ENCODE measurements at places on chromosomes 6 and 20.

DNA sequence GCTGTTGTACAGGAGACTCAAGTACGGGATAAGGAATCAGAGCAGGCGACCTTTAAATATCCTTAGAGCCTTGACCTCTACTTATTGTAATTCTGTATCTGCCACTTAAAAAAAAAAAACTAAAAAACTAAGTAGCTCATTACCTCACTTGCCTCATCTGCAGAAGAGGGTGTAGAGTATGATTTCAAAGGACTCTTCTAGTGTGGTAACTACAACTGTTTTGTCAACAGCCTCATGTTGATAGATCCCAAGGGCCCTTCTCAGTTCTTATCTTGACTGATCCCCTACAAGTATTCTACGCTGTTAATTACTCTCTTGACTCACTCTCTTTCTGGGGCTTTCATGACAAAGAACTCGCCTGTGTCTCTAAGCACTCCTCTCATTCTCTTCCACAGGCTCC is 16.7 kb upstream of the PDYN start:
- no peak for DNase-seq

DNA sequence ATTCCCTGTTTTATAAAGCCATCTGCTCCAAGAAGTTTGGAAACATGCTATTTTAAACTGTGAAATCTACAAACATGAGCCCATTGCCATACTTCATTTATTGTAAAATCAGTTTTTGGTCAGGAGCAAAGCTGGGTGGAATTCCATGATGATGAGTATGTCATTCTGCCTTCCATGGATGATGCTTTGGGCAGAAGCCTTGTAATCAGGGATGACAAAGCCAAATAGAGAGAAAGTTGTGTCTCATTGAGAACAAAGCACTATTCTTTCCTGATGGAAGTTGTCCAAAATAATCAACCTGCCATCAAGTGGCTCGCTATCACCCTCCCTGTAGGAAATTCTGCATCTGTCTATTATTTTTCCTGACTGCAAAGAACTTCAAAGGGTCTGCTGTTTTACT is 313.0 kb upstream of the DEFB112 start:
- no peak for DNase-seq

DNA sequence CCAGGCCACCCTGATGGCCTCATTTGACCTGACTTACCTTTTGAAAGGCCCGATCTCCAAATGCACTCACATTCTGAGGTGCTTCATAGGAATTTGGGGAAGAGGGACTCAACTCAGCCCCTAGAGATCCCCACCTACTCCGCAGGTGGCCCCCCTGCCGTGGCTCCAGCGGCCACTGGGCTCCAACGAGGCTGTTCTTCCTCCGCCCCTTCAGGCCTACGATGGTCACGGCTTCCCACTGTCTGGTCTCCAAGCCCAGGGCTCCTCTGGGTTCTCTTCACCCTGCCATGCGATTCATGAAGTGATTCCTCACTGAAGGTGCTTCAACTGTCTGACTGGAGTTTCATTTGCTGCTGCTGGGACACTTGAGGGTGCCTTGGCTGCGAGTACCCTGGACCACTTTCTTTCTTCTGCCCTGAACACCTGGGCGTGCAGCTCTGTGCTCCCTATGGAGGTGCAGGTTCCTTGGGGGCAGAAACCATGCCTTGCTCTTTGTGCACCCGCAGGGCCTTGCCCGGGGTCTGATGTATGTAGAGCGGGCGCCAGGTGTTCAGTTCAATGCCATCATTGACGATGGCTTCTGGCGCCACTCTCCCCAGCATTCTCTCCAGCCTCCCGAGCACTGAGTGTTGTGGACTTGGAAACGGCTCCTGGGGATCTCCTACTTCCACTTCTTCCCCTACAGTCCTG is 10.0 kb upstream of the DUSP22 start:
- DNase-seq, result no peak

DNA sequence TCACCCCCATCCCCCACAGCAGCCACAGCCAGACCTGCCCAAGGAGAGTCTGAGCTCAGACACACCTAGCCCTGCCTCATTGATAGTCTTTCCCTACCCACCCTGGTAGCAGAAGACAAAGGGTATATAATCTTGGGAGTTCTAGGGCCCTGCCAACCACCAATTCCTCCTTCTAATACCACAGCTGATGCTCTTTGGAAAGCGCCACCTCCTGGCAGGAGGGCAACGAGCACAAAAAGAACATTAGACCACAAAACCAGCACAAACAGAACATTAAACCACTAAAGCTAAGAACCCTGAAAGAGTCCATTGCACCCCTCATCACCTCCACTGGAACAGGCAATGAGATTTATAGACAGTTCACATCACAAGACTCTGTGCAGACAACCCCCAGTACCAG is 195.8 kb upstream of the FUT9 start:
- peak; percentile 4 for DNase-seq

- no peak for DNase-seq
These were observed 9.8 kb downstream of the POPDC3 start for GRCh38 chr6:105170059-105170458.

All from NCI-H82 (cell line).